ENCODE measurements at places on chromosomes 1 and 21. TPM values are rescaled to one million over a fixed set of nuclear protein-coding genes. Genes with fewer than 3 reads are reported as not detected.

TSACC gene
- 0.76 TPM for total RNA-seq

- no peaks in the 10 kb centered on the region for H3K36me3 ChIP-seq
- H3K27ac ChIP-seq = no peak overlapping the region
- no peak for DNase-seq
- no peaks in the 10 kb centered on the region for H3K27me3 ChIP-seq
These were observed 93.9 kb downstream of the DAB1 start for GRCh38 chr1:57329937-57330336.

GRCh38 chr1:171913385-171913784 lies 72.1 kb downstream of the DNM3 start:
- no peaks in the 10 kb centered on the region for H3K4me1 ChIP-seq
- no peak overlapping the region for H3K4me3 ChIP-seq
- no peak overlapping the region for H3K27ac ChIP-seq
- H3K36me3 ChIP-seq = no peaks in the 10 kb centered on the region

- H3K4me3 ChIP-seq = no peak overlapping the region
- peaks cover 3% of the 10 kb centered on the region for H3K27me3 ChIP-seq
- H3K36me3 ChIP-seq = no peaks in the 10 kb centered on the region
- DNase-seq = no peak
- no peaks in the 10 kb centered on the region for H3K4me1 ChIP-seq
These were observed 87.3 kb upstream of the KAZN start for GRCh38 chr1:14511166-14511680.

DNA sequence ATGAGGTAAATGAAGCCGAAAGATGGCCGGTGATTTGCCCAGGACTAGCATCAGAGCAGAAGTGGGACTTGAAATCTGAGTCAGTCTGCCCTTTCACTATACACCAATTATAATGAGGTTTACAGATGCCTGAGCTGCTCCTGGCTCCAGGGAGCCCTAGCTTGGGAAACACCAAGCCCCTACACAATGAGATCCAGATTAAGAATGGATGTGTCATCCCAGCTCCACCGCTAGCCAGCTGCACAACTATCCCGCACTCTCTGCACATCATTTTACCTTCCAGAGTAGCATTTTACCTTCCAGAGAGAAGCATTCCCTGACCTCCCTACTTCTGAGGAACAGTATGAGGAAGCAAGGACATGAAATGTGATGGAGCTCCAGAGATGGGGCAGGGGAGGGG lies 27.0 kb downstream of the SERTAD4 start:
- no peaks in the 10 kb centered on the region for H3K36me3 ChIP-seq
- peaks cover 18% of the 10 kb centered on the region for H3K27me3 ChIP-seq
- no peak overlapping the region for H3K4me3 ChIP-seq
- no peak for DNase-seq
- H3K27ac ChIP-seq = no peak overlapping the region

DNA sequence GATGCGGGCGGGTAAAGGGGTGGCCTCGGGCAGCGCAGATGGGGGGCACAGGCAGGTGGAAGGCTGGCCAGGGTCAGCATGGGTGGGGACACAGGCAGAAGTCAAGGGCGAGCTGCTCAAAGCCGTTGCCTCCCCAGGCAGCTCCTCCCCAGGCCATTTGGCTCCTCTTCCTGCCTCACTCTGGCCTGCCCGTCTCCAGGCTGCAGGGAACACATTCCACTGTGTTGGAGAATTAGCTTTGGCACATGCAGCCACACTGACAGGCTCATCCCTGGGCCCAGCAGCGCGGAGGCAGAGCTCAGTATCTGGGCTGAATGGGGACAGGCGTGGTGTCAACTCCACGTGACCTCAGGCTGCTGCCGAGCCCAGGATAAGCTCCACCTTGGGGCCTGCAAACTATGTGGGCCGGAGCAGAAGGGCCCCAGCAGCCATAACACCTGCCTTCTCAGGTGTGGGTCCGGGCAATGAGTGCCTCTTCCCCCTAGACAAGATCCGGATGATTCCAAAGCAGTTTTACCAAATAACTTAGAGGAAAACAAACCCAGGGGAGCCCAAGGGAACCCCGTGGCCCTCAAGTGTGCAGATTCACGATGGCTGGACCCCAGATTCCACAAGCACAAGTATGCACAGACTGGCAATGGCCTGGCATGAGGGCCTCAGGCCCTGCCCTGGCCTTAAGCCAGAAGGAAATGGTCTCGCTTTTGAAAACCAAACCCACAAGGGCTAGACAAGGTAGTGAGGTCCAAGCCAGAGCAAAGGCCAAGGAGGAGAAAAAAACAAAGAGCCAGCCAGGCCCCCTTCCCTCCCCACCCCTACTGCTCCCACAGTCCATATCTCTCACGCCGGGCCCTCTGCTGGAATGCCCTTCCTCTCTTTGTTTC lies 40.2 kb downstream of the HSPG2 start:
- no peaks in the 10 kb centered on the region for H3K4me1 ChIP-seq
- H3K4me3 ChIP-seq = no peak overlapping the region
- no peaks in the 10 kb centered on the region for H3K27me3 ChIP-seq
- DNase-seq = no peak

ACTN2 gene
- not detected for total RNA-seq

DNA sequence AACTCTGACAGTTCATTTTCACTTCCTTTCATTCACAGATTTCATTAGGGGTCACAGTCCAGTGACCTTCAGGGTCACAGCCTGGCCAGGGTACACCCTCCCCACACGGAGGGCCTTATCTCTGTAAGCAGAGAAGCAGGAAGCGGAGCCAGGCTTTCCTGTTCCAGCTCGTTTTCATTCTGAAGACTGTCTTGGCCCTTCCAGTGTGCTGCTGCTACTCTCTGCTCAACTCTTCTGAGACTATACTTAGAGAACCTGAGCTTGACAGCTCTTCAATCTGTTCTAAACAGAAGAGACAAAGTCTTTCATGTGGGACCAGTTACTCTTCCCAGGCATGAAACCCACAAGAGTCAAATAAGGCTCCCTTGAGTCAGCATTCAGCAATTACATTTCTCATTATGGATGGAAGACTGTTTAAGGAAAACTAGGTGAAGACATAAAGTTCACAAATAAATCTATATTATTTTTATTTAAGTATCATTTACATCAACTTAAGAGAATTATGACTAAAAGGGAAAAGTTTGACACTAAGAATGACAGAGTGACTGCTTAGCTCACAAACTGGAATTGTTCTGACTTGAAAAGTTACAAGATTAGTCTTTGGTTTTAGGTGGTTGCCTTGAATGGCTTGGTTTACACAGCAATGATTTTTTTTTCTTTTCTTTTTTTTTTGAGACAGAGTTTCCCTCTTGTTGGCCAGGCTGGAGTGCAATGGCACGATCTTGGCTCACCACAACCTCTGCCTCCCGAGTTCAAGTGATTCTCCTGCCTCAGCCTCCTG lies 4.8 kb upstream of the TDRD10 start:
- no peaks in the 10 kb centered on the region for H3K36me3 ChIP-seq
- DNase-seq = no peak
- peaks cover 32% of the 10 kb centered on the region for H3K4me1 ChIP-seq
- H3K27ac ChIP-seq = no peak overlapping the region
- H3K4me3 ChIP-seq = no peak overlapping the region
- H3K27me3 ChIP-seq = peaks cover 25% of the 10 kb centered on the region

SELENBP1 gene
- not detected for total RNA-seq

DNA sequence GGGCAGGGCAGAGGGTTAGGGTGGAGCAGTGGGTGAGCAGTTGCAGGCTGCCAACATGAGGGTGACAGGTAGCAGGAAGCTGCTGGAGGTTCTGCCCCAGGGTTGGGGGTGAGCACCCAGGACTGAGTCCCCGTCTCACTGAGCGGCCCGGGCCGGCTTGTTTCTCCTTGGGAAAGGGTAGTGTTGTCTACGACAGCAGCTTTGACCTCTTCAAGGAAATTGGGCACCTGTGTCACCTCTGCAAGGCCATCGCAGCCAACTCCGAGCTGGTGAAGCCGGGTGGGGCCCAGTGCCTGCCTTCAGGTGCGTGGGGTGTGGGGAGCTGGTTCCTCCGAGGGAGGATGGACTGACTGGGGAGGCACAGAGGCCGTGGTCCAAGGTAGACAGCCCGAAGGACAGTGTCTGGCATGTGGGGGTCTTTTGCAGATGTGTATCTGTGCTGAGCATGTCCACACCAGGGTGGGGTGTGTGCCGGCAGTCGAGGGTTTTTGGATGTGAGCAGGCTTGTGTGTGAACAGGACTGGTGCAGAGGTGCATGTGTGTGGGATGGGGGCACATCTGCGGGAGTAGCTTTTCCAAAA lies 51.9 kb downstream of the DISP3 start:
- DNase-seq = no peak
- H3K36me3 ChIP-seq = no peaks in the 10 kb centered on the region
- H3K27me3 ChIP-seq = no peaks in the 10 kb centered on the region
- H3K4me3 ChIP-seq = no peak overlapping the region

Data from activated CD8-positive, alpha-beta T cell treated with anti-CD3 and anti-CD28 coated beads, Interleukin-2, amount 10 ng/mL, durations not matched to agents 7 days and 5 days (primary cell).